ENCODE measurements at places on chromosomes 16 and 17.
A peak's percentile ranks its signal among the peaks of the same experiment; 100 is the strongest.

GRCh38 chr17:74455025-74455545, 11.3 kb upstream of the CD300A start:
- H3K36me3 ChIP-seq, result no peaks in the 10 kb centered on the region
- H3K27ac ChIP-seq, result no peak overlapping the region
- no peak for DNase-seq
- no peak overlapping the region for H3K4me3 ChIP-seq
- H3K4me1 ChIP-seq, result peaks cover 47% of the 10 kb centered on the region

DNA sequence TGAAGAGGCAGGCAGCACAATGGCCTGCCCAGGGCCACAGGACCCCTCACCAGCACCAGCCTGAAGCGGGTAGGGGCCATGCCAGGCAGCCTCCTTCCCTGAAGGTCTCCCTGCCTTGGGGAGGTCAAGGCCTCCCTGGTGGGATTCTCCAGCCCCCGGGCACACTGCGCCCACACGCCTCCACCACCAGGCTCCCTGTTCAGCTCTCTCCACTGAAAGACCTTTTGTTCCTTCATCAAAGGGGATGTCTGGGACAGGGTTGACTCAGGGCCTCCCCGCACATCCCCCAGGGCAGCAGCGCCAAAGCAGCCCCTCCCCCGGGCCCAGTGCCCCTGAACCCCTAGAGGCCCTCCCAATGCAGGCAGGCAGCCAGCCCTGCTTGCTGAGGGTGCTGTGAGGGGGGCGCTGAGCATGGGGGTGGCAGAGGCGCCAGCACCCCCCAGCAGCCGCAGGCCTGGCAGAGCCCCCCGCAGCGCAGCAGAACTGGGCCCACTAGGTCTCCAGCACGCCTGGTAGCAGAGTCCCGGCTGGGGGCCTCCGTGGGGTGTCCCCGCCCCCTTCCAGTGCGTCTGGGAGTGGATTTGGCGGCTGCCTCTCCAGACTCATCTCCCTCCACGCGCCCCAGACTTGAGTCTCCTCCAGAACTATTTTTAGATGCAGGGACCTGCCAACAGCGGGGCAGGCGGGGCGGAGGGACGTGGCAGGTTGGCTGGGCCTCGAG, 13.1 kb downstream of the BCAR1 start:
- no peaks in the 10 kb centered on the region for H3K36me3 ChIP-seq
- peaks cover 33% of the 10 kb centered on the region for H3K27me3 ChIP-seq
- no peaks in the 10 kb centered on the region for H3K4me1 ChIP-seq
- no peak for DNase-seq
- H3K27ac ChIP-seq, result no peak overlapping the region
- no peak overlapping the region for H3K4me3 ChIP-seq

- H3K4me1 ChIP-seq, result no peaks in the 10 kb centered on the region
- no peak overlapping the region for H3K4me3 ChIP-seq
- no peaks in the 10 kb centered on the region for H3K36me3 ChIP-seq
- no peak for DNase-seq
These were observed 122.2 kb upstream of the ERCC4 start for GRCh38 chr16:13797718-13798117.

DNA sequence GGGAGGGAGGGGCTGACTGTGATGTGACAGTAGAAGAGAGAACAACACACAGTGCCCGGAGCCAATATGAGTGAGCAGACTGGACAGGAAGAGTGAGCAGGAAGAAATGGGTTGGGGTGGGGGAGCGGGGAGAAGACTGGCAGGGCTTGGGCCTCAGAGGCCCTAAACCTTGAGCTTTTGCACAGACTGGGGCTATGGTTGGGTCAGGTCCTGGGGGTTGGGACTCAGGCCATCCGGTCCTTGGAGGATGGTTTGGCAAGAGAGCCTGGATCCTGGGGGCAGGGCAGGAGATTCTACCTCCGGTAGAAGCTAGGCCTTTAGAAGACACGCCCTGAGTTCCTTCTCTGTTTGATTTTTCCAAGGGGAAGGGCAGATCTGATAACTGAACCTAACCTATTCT, 1.1 kb downstream of the CAMTA2 start:
- H3K4me3 ChIP-seq, result peak overlapping the region; percentile 83
- H3K4me1 ChIP-seq, result peaks cover 50% of the 10 kb centered on the region
- H3K27ac ChIP-seq, result peak overlapping the region; percentile 93

GRCh38 chr17:81549826-81550225, 2.3 kb downstream of the FAAP100 start:
- no peak for DNase-seq
- no peak overlapping the region for H3K27ac ChIP-seq
- H3K36me3 ChIP-seq, result peaks cover 11% of the 10 kb centered on the region
- H3K4me1 ChIP-seq, result peaks cover 41% of the 10 kb centered on the region

DNA sequence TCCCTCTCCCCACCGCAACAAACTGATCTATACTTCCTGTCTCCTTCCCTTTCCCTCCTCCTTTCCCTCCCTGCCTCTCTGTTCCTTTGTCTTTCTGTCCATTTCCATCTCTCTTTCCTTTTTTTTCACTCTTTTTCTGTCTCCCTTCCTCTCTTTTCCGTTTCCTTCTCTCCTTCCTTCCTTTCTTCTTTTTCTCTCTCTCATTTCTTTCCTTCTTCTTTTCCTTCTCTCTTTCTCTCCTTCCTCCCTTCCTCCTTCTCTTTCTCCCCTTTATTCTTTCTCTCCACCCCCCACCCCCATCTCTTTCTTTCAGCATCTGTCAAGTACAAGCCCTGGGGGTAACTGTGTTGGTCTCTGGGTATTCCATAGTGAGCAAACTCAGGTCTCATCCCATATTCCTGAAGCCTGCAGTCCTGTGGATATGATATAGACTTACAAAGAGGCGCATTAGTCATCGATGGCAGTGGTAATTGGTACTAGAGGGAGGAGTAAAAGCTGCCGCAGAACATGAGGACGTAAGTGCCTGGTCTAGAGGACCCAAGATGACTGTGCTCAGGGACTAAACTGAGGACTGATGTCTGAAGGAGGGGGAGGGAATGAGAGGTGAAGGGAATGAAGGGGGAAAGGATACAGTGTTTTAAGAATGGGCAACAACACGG, 50.4 kb downstream of the VAT1L start:
- H3K4me1 ChIP-seq, result no peaks in the 10 kb centered on the region
- no peak for DNase-seq
- H3K4me3 ChIP-seq, result no peak overlapping the region
- H3K27ac ChIP-seq, result no peak overlapping the region

DNA sequence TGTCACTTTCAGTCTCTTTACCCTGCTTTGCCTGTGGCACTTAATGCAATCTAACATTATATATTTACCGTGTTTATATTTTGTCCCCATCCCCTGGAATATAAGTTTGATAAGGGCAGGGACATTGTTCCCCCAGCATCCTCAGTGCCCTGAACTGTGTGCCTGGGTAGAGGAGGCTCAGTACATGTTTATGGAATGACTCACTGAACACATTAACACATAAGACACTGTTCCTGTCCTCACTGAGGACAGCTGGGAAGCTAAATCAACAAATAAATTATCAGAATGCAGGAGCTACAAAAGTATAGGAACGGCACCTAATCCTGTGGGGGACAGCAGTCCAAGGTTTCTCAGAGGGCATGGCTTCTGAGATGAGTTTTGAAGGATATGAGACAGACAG, 27.8 kb downstream of the GRIN2A start:
- DNase-seq, result no peak
- no peaks in the 10 kb centered on the region for H3K36me3 ChIP-seq
- no peaks in the 10 kb centered on the region for H3K4me1 ChIP-seq
- no peak overlapping the region for H3K4me3 ChIP-seq
- H3K27ac ChIP-seq, result no peak overlapping the region
- no peaks in the 10 kb centered on the region for H3K27me3 ChIP-seq

GRCh38 chr17:44002141-44002848, 2.1 kb upstream of the NAGS start:
- H3K4me1 ChIP-seq, result peaks cover 20% of the 10 kb centered on the region
- H3K36me3 ChIP-seq, result peaks cover 2% of the 10 kb centered on the region
- no peak overlapping the region for H3K27ac ChIP-seq
- no peak for DNase-seq
- H3K4me3 ChIP-seq, result no peak overlapping the region
- H3K27me3 ChIP-seq, result peaks cover 57% of the 10 kb centered on the region

- DNase-seq, result no peak
- no peaks in the 10 kb centered on the region for H3K27me3 ChIP-seq
- no peak overlapping the region for H3K27ac ChIP-seq
- H3K4me1 ChIP-seq, result no peaks in the 10 kb centered on the region
- no peaks in the 10 kb centered on the region for H3K36me3 ChIP-seq
These were observed 136.9 kb downstream of the GRIN2A start for GRCh38 chr16:10045291-10045775.

DNA sequence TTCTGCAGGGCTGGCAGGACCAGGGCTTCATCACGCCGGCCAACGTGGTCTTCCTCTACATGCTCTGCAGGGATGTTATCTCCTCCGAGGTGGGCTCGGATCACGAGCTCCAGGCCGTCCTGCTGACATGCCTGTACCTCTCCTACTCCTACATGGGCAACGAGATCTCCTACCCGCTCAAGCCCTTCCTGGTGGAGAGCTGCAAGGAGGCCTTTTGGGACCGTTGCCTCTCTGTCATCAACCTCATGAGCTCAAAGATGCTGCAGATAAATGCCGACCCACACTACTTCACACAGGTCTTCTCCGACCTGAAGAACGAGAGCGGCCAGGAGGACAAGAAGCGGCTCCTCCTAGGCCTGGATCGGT, 1.4 kb downstream of the CDK5R1 start:
- H3K27ac ChIP-seq, result no peak overlapping the region
- peaks cover 67% of the 10 kb centered on the region for H3K4me1 ChIP-seq
- H3K4me3 ChIP-seq, result peak overlapping the region; percentile 80
